ENCODE measurements at places on chromosomes 2 and 18.

DNA sequence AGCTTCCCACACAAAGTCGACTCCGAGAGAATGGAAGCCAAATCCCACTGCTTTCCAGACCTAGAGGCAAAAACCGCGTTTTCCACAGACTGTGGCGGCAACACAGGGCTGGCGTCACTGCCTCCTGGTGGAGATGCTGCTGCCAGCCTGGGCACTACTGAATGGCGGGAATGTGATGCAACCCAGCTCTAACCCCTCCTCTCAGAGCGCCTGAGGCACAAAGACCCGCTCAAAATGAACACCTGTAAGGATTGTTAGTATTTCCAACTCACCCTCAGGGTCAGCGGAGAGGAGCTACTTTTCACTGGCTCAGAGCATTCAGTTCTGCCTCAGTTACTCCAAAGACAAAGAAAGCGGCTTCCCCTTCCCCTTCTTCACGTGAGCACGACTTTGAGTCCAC lies 548.0 kb upstream of the SALL3 start:
- no peak for DNase-seq

DNA sequence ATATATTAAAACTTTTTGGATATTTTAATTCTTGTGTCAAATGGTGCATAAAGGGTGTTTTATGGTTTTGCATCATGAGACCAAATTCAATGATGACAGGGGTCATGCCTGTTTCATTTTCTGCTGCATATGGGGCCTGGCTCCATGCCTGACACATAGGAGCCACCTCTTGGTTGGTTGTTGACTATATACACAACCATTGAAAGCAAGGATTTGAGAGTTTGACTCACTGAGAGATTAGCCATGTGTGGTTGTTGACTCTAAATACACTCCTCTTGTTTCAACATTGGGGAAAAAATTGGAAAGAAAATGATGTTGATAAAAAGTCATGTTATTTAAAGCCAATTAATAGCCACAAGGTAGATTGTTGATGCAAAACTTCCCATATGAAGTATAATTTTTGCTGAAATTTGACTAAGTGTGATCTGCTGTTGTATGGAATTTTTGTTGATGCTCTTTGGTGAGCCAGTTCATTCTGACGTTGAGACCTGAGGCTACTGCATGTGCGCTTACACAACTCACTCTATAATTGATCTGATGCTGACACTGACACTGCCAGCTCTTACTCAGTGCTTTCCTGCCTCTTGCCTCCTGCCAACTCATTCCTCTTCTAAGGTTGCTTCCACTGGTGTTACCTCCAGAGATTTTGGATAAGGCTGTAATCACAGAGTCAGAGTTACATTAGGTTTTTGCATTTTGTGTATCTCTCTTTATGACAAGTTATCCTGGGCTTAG lies 446.2 kb upstream of the SLC14A2 start:
- no peak for DNase-seq

DNA sequence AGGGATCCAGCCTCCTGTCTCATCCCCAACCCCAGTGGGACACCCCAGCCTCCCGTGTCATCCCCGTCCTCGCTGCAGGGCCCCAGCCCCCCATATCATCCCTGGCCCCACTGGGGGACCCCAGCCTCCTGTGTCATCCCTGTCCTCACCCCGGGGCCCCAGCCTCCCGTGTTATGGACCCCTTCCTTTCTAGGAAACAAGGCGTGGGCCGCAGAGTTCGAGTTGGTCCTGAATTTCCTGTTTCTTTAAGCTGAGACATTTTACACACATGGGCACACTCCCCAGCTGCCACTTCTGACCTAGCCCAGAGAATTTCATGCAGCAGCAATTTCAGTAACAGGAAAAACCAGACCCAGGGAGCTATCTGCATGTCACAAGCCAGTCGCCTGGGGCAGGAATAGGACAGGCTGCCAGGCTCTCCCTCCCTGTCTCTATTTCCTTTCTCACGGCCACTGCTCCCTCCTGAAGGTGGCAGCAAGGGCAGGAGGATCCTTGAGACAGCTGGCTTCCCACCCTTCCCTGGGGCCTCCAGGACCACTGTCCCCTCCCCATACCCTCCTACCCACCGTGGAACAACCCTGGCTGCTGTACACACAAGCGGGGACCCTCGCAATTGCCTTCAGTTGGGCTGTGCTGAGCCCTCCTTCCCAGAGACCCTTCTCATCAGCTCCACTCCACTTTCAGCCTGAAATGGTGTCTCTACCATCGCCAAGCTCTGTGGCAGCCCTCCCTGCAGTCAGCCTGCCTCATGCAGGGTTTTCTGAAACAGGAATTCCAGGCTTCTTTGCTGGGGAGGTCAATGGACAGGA lies 141.9 kb upstream of the ID2 start:
- peak; percentile 77 for DNase-seq

GRCh38 chr2:28506112-28506910 lies 10.5 kb downstream of the PLB1 start:
- DNase-seq = peak; percentile 88

DNA sequence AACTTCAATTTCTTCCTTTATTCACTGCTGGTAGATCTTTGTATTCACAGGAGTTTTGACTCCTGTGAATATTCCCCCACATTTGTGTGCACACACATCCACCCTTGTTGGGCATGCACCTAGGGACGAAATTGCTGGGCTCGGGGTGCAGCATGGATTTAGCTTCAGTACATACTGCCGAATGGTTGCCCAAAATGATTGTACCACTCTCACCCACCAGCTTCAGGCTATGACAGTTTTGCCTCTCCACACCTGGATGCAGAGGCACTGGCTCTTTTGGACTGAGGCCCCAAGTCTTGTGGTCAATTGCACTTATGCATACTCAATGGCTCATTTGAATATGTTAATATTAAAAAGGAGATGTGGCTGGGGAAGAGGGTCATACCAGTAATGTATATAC lies 65.1 kb upstream of the ODC1 start:
- DNase-seq = no peak

DNA sequence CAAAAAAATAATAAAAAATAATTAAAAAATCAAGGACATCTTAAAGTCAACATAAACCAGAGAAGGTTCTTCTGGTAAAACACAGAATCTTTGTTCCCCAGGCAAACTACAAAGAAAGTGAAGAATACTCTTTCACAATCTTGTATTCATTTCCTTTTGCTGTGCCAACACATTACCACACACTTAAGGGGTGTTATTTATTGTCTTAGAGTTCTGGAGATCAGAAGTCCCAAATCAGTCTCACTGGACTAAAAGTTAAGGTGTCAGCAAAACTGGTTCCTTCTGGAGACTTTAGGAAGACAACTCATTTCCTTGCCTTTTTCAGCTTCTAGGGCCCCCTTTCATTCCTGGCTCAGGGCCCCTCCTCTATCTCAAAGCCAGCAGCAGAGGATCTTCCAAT lies 12.2 kb upstream of the CAB39 start:
- peak; percentile 58 for DNase-seq

- no peak for DNase-seq
Observed at GRCh38 chr2:128980475-128980874, 661.8 kb upstream of the HS6ST1 start.

GRCh38 chr18:41905786-41906527 lies 49.1 kb upstream of the PIK3C3 start:
- DNase-seq = no peak

DNA sequence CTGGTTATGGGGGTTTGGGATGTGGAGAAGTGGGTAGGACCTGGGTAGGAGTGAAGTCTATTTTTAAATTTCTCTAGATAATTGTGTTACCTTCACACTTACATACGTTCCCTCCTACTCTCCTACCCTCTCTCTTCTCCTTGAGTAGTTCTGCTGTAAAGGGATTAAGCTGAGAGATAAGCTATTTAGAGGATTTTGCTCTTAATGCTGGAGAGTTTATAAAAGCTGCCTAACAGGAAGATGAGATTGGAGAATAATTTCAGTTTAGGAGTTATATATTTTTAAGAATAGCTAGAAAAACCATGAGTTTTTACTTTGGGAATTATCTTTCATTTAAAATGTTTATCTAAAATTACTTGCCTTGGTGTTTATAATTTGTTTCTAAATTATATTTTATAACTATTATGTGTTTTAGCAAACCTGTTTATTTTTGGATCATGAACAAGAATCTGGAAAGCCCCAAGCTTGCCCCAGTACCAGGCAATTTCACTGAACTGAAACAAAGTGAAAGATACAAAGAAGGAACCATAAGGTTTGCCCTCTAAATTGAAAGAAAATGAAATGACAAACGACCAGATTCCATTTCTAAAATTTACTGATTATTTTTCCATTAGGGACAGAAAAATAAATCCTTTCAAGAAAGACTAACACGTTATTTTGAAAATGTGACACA lies 101.5 kb downstream of the ZNF532 start:
- no peak for DNase-seq

DNA sequence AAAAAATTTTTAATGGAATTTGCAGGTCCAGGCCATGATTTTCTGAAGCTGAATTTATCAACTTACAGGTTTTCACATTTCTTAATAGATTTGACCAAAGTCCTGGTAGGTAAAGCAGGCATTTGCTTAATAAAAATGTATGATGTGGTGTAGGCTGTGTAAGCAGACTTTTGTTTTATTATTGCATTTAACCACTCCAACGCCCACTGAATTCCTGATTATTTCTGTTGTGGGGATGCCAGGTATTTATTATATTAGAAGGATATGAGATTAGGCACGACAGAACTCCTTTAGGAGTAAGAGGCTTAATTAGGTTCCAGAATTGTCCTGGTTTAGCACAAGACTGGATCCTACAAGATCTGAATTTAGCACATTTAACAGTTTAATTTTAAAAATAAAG lies 111.1 kb downstream of the ADCYAP1 start:
- no peak for DNase-seq

GRCh38 chr2:34601561-34601960 lies 1002.5 kb upstream of the FAM98A start:
- DNase-seq = no peak

DNA sequence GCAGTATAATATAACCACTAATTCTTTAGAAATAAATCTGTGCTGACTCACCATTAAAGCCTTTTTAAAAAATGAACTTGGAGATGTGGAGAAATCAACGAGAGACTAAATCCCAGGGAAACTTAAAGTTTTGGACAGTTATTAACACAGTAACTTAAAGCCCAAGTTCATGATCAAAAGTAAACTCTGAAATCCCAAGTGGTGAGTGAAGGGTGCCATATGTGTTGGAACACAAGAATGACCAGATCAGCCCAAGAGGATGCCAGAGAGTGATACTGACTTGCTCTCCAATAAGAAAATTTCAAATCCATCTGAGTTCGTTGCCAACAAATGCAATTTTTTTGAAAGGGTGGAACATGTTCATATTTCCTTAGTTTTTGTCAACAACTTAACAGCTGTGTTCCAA lies 838.1 kb upstream of the ACVR2A start:
- DNase-seq = no peak

DNA sequence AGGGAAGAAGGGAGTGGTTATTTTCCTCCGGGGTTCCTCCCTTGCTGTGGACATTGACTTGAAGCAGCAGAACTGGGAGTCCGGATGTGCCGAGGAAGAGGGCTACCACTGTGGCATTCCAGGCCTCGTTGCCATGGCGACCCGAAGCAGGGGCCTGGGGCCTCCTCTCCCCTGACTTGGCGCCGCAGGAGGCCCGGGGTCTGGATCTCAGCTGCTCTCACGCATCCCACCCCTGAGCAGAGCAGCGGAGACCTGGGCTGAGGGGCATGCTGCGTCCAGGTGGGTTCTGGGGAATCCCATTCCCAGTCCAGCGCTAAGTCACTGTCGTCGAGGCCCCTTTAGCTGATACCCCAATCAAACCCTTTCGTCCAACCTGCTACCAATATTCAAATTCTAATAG lies 100.2 kb downstream of the BCL11A start:
- DNase-seq = no peak

DNA sequence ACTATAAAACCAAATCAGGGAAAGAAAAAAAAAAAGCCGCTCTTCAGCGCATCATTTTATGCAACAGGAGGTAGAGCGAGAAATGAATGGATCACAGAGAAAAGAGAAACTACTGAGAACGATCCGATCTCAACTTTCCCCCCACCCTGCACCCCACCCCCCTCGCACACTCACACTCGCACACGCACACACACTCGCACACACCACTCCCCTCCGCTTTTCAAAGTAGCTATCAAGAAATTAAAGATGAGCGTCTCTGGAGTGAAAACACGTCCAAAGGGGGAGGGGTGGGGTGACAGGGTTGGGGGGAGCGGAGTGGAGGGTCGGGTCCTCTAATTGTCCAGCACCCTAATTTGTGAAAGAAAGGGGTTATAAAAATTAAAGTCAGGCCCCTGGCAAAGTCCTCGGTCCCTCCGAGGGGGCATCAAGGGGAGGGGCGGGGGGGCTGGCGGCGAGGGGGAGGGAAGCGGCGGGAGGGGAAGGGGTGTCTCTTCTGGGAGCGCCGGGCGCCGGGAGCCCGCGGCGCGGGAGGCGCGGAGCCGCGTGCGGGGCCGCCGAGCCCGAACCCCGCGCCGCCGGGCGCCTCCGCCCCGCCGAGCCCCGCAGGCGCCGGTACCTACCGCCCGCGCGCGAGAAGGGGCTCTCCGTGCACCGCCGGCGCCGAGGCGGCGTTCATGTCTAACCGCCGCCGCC lies 428 bp downstream of the TCF4 start:
- no peak for DNase-seq
